Naive thymus-derived CD8-positive, alpha-beta T cell (primary cell): ENCODE measurements at places on chromosomes 6 and 20.

DNA sequence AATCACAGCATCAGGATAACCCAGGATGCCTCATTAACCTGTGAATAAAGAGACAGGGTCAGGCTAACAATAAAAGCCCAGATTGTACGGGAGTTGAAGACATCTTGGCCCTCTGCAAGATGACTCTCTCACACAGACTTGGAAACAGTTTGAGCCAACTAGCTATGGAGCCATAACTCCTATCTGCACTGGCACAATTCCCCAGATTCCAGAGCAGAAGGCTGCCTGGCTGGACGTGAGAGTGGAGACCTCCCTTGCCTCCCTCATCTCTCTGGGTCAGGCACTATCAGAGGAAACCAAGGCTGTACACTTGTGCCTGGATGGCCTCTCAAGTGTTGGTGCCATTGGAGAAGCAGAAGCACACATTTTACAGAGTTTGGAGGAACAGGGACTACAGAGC, 312.6 kb downstream of the THBS2 start:
- DNase-seq = no peak

GRCh38 chr6:118179048-118179447, 272.0 kb downstream of the SLC35F1 start:
- no peak for DNase-seq

DNA sequence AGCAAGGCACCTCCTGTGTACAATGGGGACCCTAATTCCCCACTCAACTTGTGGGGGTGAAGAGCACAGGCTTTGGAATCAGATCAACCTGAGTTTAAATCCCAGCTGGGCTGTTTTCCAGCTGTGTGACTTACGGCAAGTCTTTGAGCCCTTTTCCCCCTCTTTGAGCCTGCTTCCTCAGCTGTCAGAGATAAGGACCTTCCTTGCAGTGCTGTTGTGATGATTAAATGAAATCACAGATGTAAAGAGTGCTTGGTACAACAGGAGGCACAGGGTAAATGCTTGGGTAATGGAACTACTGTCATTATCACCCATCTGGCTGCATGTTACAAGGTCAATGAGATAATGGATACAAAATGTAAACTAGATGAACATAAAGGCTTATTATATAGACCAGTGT, 3.2 kb downstream of the SNX21 start:
- no peak for DNase-seq

DNA sequence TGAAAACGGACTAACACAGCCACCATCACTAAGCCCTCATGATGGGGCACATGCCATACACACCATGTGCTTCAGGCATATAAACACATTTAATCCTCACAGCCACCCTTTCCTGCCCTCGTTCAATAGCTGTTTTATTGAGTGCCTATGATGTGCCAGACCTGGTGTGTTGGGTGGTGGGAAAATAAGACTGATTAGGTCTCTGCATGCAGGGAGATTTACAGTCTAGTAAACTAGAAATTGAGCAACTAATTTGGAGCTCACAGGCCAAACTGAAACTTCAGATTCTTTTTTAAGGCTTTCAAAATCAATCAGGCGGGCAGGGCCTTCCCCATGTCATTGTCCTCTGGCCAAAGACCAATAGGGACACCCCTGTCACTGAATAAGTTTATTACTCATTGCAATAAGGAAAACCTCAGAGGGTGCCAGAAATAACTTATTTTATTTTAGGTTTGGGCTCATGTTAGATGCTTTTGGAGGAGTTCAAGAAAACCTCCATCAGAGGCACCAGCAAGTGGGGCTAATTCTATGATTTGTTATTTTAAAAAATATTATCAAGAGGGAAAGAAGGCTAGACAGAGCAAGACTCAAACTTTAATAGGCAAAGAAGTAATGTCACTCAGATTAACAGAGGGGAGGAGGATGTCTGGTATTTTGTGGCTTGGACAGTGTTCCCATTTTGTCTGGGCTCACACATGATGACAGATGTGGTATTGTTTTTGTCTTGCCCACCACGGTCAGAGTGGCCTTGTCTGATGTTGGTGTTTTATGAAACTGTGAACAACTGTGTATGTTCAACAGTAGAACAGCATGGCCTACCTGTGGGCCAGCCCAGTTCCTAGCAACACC, 12.0 kb downstream of the ZFP64 start:
- no peak for DNase-seq

- DNase-seq = no peak
Measured at GRCh38 chr20:58568483-58569240, 53.5 kb upstream of the APCDD1L start.

GRCh38 chr6:41731561-41732086, 3.8 kb downstream of the TFEB start:
- DNase-seq = no peak
